ENCODE measurements at places on chromosomes 7 and 10.
A peak's percentile ranks its signal among the peaks of the same experiment; 100 is the strongest.

DNA sequence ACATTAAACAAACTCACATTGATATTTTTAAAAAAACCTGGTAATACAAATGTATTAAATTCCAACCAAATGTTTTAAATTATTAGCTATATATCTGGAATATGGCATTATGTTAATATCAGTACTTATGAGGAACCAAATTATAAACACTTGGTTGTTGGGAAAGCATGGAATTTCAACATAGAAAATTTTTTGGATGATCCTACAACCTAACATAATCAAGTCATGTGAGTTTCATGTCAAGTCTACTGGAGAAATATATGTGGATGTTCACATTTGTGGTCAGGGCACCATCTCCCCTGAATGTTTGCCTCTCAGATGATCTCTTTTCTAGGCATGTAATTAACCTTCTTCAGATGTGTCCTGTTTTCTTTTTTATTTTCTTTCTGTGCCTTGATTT lies 5.2 kb upstream of the POT1 start:
- H3K4me1 ChIP-seq: no peaks in the 10 kb centered on the region
- H3K36me3 ChIP-seq: no peaks in the 10 kb centered on the region
- no peak overlapping the region for H3K4me3 ChIP-seq

GRCh38 chr7:116468534-116468933 lies 31.0 kb upstream of the CAV2 start:
- H3K27ac ChIP-seq: no peak overlapping the region
- H3K27me3 ChIP-seq: peaks cover 4% of the 10 kb centered on the region

- peak overlapping the region; percentile 11 for H3K27ac ChIP-seq
- no peak for DNase-seq
- H3K36me3 ChIP-seq: peaks cover 36% of the 10 kb centered on the region
- H3K4me1 ChIP-seq: peaks cover 6% of the 10 kb centered on the region
- H3K27me3 ChIP-seq: no peaks in the 10 kb centered on the region
These were observed 83.7 kb upstream of the EFCAB10 start for GRCh38 chr7:105664816-105665525.

DNA sequence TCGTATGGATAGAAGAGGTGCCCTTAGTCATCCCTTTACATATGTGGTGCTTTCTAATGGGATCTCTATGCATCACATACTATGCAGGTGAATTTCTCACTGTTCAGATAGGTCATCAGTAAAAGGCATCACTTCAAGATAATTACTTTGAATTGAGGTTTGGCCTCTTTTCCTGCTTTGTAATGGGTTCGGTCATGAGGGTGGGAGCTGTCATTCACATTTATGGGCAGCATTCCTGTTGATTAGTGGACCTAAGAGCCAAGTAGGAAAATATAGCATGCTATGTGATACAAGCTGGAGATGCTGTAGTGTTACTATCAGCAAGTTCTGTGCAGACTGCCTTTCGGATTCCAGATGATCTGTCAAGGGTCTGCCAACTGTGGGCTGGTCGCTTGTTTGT lies 156.3 kb downstream of the LCOR start:
- peaks cover 19% of the 10 kb centered on the region for H3K4me1 ChIP-seq
- H3K36me3 ChIP-seq: peaks cover 2% of the 10 kb centered on the region
- H3K27ac ChIP-seq: no peak overlapping the region
- no peak overlapping the region for H3K4me3 ChIP-seq
- DNase-seq: no peak

- no peaks in the 10 kb centered on the region for H3K36me3 ChIP-seq
- no peak for DNase-seq
- H3K4me3 ChIP-seq: no peak overlapping the region
- no peaks in the 10 kb centered on the region for H3K4me1 ChIP-seq
These were observed 546.4 kb downstream of the TNS3 start for GRCh38 chr7:47035522-47035921.

- H3K27ac ChIP-seq: no peak overlapping the region
- no peaks in the 10 kb centered on the region for H3K27me3 ChIP-seq
- no peak for DNase-seq
- H3K36me3 ChIP-seq: no peaks in the 10 kb centered on the region
These were observed 546.9 kb downstream of the KCNMA1 start for GRCh38 chr10:77090381-77091356.

DNA sequence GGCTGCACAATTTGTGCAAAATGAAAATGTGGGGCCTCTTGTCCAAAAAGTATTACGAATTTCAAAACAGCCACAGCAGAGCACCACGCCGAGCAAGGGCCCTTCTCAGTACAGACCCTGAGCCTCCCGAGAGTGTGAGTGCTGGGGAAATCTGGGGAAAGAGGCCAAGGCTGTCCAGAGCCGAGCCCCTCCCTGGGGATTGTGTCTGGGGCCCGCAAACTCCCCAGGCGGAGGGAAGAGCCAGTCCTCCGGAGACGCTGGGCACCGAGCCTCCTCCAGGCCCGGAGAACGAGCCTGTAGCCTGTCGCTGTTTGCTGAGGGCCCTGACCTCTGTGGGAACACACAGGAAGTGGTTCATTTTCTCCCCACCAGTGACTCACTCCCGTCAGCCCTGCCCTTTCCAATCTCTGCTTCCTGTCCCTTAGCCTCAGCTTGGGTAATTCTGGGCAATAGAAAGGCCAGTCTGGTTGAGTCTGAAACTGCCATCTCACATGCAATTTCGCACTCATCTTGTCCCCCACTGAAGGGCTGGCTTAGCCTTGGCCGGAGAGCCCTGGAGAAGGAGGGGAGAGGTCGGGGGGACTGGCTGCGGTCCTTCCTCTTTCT lies 19.5 kb upstream of the GNA12 start:
- peak overlapping the region; percentile 85 for H3K27ac ChIP-seq
- no peaks in the 10 kb centered on the region for H3K27me3 ChIP-seq
- H3K4me1 ChIP-seq: peaks cover 15% of the 10 kb centered on the region
- H3K36me3 ChIP-seq: peaks cover 2% of the 10 kb centered on the region

DNA sequence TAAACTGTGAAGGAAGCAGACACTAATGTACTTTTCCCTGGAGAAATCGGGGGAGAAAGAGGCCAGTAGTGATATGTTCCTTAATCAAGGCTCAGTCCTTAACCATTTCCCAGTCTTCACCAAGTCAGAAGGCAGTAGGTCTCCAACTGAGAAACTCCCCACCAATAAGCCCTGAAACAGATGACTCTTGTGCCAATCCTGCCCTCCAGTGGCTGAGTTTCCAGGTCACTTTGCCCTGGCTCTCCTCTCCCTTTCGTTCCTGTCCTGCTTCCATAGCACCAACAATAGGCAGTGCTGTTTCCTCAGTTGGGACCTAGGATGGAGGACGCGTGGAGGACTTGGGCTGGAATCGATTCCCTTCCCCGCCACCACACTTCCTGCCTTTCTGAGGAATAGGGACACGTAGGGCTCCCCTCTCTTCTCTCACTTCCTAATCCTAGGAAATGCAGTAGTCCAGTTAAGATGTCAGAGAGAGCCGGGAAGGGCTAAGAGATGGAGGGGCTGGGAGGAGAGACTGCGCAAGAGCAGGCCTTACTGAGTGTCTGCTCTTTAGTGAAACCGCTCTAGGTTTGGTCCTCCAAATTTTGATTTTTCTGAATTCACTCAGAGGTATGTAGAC lies 23.4 kb downstream of the ATOH7 start:
- H3K27ac ChIP-seq: no peak overlapping the region
- no peak overlapping the region for H3K4me3 ChIP-seq
- no peaks in the 10 kb centered on the region for H3K36me3 ChIP-seq
- peaks cover 7% of the 10 kb centered on the region for H3K27me3 ChIP-seq

DNA sequence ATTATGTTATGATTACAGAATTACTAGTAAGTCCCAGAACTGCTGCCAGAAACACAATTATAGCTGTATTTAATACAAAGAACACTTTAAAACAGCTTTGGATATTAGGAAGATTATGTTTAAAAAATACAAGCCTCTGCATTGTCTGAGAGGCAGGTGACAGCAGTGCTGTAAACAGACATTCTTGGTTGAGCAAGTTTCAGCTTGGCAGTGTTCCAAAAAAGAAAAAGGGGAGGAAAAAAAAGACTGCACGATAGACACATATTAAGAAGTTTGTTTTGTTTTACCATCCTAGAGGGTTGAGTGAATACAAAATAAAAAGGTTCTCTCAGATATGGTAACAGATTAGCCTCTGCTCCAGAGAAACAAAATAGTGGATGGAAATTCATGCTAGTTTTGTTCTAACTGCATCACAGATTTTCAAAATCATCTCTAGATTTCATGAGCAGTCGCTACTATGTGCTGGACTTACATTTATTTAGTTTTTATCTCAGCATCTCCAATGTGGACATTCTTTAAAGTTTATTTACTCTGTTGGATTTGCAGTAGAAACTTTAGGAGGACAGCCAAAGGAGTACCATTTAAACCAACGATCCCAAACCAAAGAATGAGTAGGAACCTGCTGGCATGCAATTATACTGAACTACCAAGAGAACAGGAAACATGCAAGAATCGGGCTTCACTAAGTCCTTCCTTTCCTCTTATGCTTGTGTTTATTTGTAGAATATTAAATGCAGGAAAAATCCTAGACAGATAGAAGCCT lies 9.0 kb downstream of the FAM204A start:
- no peaks in the 10 kb centered on the region for H3K27me3 ChIP-seq
- H3K4me1 ChIP-seq: peaks cover 16% of the 10 kb centered on the region
- DNase-seq: no peak
- peaks cover 31% of the 10 kb centered on the region for H3K36me3 ChIP-seq

DNA sequence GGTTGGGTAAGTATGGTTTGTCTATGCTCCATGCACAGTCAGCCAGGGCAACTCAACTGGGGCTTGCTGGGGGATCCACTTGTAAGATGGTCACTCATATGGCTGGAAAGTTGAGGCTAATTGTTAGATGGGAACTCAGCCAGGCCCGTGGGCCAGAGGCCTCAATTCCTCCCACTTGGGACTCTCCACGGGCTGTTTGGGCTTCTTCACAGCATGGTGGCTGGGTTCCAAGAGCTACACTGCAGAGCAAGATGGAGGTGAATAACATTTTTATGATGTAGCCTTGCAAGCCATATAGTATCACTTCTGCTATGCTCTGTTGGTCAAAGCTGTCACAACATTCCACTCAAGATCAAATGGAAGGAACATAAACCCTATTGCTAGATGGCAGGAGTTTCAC lies 39.2 kb downstream of the ELMO1 start:
- peaks cover 48% of the 10 kb centered on the region for H3K4me1 ChIP-seq
- no peaks in the 10 kb centered on the region for H3K27me3 ChIP-seq
- peak overlapping the region; percentile 60 for H3K27ac ChIP-seq
- peak overlapping the region; percentile 78 for H3K4me3 ChIP-seq
- DNase-seq: no peak
- H3K36me3 ChIP-seq: peaks cover 8% of the 10 kb centered on the region

GRCh38 chr10:5960070-5960972 lies 17.0 kb downstream of the IL15RA start:
- DNase-seq: no peak
- H3K4me3 ChIP-seq: no peak overlapping the region
- H3K27ac ChIP-seq: no peak overlapping the region
- H3K4me1 ChIP-seq: peaks cover 2% of the 10 kb centered on the region
- H3K27me3 ChIP-seq: no peaks in the 10 kb centered on the region
- peaks cover 22% of the 10 kb centered on the region for H3K36me3 ChIP-seq

- peaks cover 44% of the 10 kb centered on the region for H3K4me1 ChIP-seq
- peak overlapping the region; percentile 86 for H3K4me3 ChIP-seq
- peak; percentile 12 for DNase-seq
- H3K27ac ChIP-seq: peak overlapping the region; percentile 97
- peaks cover 1% of the 10 kb centered on the region for H3K36me3 ChIP-seq
- H3K27me3 ChIP-seq: no peaks in the 10 kb centered on the region
These were observed 4.4 kb downstream of the IFIT3 start for GRCh38 chr10:89332123-89332633.

DNA sequence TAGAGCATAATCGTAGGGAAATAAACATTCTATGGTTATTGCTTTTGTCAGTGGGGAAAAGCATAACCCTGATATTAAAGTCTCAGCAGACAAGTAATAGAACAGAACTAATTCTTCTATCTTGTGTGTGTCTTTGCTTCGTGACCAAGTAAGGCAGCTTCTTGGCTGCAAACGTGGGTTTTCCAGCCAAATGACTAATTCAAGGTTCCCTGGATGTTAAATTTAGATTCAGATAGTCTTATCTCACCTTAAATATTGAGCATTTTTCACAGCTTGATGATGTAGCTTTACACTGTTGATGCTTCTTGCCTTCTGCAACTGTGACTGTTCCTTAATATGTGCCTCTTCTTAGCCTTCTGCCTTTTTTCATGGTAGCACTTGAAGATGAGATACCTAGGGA lies 113.0 kb downstream of the EXOC4 start:
- no peak for DNase-seq
- peaks cover 10% of the 10 kb centered on the region for H3K4me1 ChIP-seq
- H3K27ac ChIP-seq: no peak overlapping the region
- no peaks in the 10 kb centered on the region for H3K27me3 ChIP-seq
- H3K4me3 ChIP-seq: no peak overlapping the region
- H3K36me3 ChIP-seq: peaks cover 26% of the 10 kb centered on the region

GRCh38 chr7:84614821-84615501 lies 420.4 kb upstream of the SEMA3A start:
- H3K36me3 ChIP-seq: no peaks in the 10 kb centered on the region
- H3K4me3 ChIP-seq: no peak overlapping the region
- H3K4me1 ChIP-seq: no peaks in the 10 kb centered on the region
- no peaks in the 10 kb centered on the region for H3K27me3 ChIP-seq
- DNase-seq: no peak

DNA sequence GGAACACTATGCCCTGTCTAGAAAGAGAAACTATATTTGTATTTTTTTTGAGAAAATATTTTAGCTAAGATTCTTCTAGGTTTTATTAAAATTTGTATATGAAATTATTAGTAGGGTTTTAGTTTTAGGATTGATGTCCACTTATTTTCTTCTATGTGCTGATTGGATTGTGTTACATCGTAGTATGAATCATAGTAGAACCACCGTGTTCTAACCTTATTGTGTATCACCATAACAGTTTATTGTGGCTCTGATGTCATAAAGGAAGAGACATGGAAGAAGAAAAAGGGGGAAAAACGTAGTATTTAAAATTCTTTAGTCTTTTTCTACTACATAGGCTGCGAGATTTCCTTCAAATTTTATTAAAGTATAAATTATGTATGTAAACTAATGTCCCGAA lies 1.9 kb downstream of the AGBL3 start:
- peaks cover 42% of the 10 kb centered on the region for H3K4me1 ChIP-seq
- no peaks in the 10 kb centered on the region for H3K27me3 ChIP-seq
- H3K27ac ChIP-seq: no peak overlapping the region
- H3K36me3 ChIP-seq: peaks cover 5% of the 10 kb centered on the region

DNA sequence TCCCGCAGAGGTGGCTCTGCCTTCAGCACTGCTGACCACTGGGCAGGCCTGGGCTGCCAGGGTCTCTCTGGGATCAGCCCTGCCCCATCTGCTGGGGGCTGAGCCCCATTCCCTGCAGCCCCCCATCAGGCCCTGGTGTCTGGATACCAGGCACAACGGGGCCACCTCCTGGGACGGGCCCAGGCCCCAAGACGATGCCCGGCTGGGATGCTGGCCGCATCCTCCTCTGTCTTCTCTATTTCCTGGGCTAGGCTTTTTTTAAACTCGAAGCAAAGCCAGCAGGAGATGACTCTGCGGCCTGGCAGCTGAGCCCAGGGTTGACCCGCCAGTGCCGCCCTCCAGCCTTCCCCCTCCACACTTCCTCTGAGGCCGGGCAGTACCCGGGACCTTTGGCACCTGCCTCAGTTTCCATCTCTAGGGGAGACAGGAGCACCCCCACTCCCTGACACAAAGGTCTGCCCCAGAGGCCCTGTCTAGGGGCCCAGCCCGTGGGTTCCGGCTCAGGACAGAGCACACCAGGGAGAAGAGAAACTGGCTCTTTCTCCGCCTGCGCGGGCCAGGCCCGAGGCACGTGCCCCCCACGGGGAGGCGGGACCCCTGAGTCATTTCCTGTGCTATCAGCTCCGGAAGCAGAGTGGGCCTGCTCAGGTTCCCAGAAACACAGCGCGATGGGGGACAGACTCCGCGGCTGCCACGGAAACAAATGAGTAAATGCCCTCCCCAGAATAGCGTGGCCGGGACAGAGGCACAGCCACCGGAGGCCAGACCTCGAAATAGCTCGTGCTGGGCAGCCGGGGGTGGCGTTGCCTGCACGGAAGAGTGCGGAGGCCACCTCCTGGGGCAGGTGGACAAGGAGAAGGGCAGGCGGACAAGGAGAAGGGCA lies 84.6 kb upstream of the PDGFA start:
- peak; percentile 72 for DNase-seq
- H3K27me3 ChIP-seq: no peaks in the 10 kb centered on the region
- H3K4me3 ChIP-seq: peak overlapping the region; percentile 90
- H3K36me3 ChIP-seq: peaks cover 15% of the 10 kb centered on the region

Data from memory B cell (primary cell).